ENCODE measurements at places on chromosomes 3 and 15. TPM values are rescaled to one million over a fixed set of nuclear protein-coding genes. Genes with fewer than 3 reads are reported as not detected.
A peak's percentile ranks its signal among the peaks of the same experiment; 100 is the strongest.

- DNase-seq, result no peak
- peaks cover 37% of the 10 kb centered on the region for H3K4me1 ChIP-seq
- H3K27ac ChIP-seq, result no peak overlapping the region
- no peaks in the 10 kb centered on the region for H3K36me3 ChIP-seq
- no peak overlapping the region for H3K4me3 ChIP-seq
Observed at GRCh38 chr3:172560026-172560425, 36.8 kb upstream of the TNFSF10 start.

- H3K4me1 ChIP-seq, result peaks cover 10% of the 10 kb centered on the region
- no peak for DNase-seq
- no peak overlapping the region for H3K4me3 ChIP-seq
- peaks cover 26% of the 10 kb centered on the region for H3K27me3 ChIP-seq
Observed at GRCh38 chr3:35295906-35296305, 343.4 kb upstream of the ARPP21 start.

- peaks cover 2% of the 10 kb centered on the region for H3K4me1 ChIP-seq
- H3K36me3 ChIP-seq, result no peaks in the 10 kb centered on the region
- H3K27me3 ChIP-seq, result peaks cover 15% of the 10 kb centered on the region
- no peak for DNase-seq
- H3K4me3 ChIP-seq, result no peak overlapping the region
- no peak overlapping the region for H3K27ac ChIP-seq
Observed at GRCh38 chr3:40588406-40588805, 63.6 kb downstream of the ZNF621 start.

The PTX3 gene
- not detected for total RNA-seq

DNA sequence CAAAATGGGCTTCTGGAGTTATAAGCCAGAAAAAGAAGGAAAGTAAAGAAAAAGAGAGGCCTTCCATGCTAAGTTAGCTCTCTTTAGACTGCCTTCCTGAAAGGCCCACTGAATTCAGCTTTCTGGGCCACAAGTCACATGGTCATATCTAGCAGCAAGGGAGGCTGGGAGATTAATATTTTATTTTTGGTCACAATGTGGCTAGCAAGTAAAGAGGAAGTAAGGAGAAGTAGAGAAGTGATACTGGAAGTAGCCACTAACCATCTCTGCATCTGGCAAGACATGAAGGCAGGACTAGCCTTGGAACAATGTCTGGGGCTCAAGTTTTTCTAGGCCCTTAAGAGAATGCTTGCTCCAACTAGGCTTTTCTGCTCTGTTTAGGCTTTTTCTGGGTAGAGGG, 81.8 kb upstream of the UBE2E1 start:
- H3K36me3 ChIP-seq, result no peaks in the 10 kb centered on the region
- H3K4me3 ChIP-seq, result no peak overlapping the region
- no peak for DNase-seq

DNA sequence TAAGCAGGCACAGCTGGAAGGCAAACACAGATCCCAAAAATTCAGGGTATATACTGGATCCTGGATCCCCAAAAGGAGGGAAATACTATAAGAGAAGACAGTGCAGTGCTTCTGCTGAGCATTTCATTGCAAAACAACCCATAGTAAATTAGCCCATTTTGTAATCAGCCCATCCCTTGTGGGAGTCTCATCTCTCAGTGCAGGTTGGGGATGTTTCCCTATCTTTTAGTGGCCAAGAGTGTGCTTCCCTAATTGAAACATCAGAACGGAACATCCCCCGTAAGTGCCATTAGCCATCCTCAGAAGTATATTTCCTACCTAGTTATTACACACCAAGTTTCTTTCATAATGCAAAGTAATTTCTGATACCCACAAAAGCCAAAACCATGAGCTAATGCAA, 11.2 kb upstream of the MTMR14 start:
- no peaks in the 10 kb centered on the region for H3K27me3 ChIP-seq
- no peak for DNase-seq
- no peak overlapping the region for H3K4me3 ChIP-seq

DNA sequence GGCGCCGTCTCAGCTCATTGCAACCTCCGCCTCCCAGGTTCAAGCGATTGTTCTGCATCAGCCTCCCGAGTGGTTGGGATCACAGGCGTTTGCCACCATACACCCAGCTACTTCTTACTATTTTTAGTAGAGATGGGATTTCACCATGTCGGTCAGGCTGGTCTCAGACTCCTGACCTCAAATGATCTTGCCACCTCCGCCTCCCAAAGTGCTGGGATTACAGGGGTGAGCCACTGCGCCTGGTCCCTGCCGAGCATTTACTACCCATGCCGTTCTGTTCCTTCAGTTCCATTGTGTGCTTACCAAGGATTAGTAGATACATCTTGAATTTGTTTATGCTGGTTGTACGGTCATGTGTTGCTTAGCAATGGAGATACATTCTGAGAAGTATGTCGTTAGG, 10.3 kb downstream of the CHD2 start:
- H3K4me3 ChIP-seq, result peak overlapping the region; percentile 59
- H3K27me3 ChIP-seq, result no peaks in the 10 kb centered on the region
- DNase-seq, result no peak
- peaks cover 65% of the 10 kb centered on the region for H3K36me3 ChIP-seq
- H3K4me1 ChIP-seq, result peaks cover 88% of the 10 kb centered on the region

The RHCG gene
- not detected for total RNA-seq

- H3K27me3 ChIP-seq, result no peaks in the 10 kb centered on the region
- H3K36me3 ChIP-seq, result peaks cover 15% of the 10 kb centered on the region
- peaks cover 21% of the 10 kb centered on the region for H3K4me1 ChIP-seq
- DNase-seq, result no peak
Observed at GRCh38 chr3:31918179-31919150, 62.6 kb downstream of the OSBPL10 start.

The PCOLCE2 gene
- 1.3 TPM for total RNA-seq

The ADAMTS17 gene
- total RNA-seq, result 3.6 TPM

The CLDN18 gene
- not detected for total RNA-seq

GRCh38 chr3:114962189-114962588, 184.9 kb downstream of the ZBTB20 start:
- no peaks in the 10 kb centered on the region for H3K4me1 ChIP-seq
- peaks cover 17% of the 10 kb centered on the region for H3K36me3 ChIP-seq
- no peak overlapping the region for H3K27ac ChIP-seq
- no peak overlapping the region for H3K4me3 ChIP-seq

The FBXW12 gene
- total RNA-seq, result not detected

DNA sequence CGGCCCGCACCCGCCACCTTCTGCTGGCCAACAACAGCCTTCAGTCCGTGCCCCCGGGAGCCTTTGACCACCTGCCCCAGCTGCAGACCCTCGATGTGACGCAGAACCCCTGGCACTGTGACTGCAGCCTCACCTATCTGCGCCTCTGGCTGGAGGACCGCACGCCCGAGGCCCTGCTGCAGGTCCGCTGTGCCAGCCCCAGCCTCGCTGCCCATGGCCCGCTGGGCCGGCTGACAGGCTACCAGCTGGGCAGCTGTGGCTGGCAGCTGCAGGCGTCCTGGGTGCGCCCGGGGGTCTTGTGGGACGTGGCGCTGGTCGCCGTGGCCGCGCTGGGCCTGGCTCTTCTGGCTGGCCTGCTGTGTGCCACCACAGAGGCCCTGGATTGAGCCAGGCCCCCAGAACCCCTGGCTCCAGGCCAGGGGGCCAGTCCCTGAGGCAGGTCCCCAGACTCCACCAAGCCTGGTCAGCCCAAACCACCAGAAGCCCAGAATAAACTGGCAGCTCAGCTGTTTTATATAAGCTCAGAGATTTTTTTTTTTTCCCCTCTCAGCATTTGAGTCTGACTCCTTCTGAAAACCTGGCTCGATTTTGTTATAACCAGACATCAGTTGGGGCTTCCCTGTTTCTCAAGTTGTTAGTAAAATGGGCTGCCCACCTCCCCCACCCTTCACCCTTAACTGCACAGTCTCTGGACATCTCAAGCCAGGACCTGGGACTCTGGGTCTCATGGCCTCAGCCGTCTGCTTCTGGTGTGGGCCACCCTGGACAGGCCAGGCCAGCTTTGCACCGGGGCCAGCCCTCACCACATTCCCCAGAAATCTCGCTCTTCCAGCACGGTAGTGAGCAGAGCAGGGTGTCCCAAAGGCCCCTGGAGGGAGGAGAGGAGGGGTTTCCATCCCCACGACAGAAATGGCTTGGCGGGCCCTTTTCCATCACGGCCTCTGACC, 1.6 kb downstream of the GP9 start:
- DNase-seq, result no peak
- H3K36me3 ChIP-seq, result no peaks in the 10 kb centered on the region
- H3K4me3 ChIP-seq, result no peak overlapping the region
- no peak overlapping the region for H3K27ac ChIP-seq

Measured in activated naive CD8-positive, alpha-beta T cell treated with anti-CD3 and anti-CD28 coated beads for 36 hours (primary cell).